HEK293T (cell line): ENCODE measurements at places on chromosomes 4 and X.

DNA sequence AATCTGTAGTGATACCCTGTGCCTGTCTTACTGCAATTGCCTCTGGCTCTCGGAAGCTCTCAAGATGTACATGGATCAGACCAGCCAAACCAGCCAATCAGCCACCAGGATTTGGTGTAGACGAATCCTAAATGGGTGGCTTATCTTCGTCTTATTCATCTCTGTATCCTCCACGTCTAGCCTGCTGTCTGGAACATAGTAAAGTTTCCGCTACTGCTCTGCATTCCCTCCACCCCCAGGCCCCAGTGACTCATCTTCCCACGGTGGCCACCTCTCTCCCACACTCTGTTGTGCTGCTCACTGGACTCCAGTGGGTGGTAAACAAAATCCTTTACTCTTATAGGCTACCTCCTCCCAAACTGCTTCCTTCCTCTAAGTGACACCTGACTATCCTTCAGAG is 37.8 kb downstream of the SEPTIN6 start:
- DNase-seq, result no peak

DNA sequence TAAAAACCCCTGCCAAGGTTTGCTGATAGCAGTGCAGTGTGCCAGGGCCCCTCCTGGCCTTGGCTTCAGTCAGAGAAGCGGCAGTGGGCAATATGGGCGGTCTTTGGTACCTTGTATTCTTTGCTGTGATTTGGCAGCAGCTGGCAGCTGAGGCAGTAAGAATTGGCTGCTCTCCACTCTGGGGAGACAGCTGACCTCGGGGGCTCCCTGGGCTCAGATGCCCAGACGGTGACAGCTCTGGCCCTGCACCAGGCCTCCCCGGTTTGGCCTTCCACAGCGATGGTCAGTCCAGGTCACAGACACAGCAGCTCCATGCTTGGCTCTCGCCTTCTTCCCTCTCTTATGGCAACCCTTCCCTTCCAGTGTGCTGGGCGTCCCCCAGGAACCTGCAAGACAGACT is 330.9 kb downstream of the BCOR start:
- DNase-seq, result no peak

DNA sequence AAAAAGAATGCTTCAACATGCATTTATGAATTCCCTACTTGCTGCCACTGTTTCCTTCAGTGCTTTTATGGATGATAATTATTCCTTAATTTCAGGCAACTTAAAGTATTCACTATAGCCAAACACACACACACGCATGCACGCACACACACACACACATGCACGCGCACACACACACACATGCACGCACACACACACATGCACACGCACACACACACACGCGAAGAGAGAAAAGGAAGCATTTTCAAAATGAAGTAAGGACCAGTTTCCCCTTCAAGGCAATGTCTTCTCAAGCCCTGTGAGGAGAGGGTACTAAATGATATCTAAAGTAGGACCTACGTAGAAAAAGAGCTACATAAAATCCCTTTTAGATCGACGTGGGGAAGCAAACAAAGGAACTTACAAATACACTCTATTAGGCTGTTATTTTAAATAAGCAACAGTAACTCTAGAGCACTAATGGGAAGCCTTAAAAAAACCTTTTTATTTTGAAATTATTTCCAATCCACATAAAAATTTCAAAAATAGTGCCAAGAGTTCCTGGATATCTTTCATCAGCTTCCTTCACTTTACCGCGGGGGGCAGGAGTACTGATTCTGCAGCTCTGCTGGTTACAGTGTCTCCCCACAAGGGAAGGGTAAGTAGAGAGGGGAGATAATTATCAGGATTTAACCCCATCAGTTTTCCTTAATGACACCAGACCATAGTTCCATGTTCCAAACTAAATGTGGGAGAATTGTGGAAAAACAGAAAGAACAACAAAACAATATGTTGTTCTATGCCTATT is 13.7 kb downstream of the IRF2 start:
- DNase-seq, result no peak

GRCh38 chr4:155402941-155403340 is 26.2 kb upstream of the MAP9 start:
- DNase-seq, result no peak

- DNase-seq, result no peak
Observed at GRCh38 chr4:144399927-144400326, 246.0 kb upstream of the HHIP start.

DNA sequence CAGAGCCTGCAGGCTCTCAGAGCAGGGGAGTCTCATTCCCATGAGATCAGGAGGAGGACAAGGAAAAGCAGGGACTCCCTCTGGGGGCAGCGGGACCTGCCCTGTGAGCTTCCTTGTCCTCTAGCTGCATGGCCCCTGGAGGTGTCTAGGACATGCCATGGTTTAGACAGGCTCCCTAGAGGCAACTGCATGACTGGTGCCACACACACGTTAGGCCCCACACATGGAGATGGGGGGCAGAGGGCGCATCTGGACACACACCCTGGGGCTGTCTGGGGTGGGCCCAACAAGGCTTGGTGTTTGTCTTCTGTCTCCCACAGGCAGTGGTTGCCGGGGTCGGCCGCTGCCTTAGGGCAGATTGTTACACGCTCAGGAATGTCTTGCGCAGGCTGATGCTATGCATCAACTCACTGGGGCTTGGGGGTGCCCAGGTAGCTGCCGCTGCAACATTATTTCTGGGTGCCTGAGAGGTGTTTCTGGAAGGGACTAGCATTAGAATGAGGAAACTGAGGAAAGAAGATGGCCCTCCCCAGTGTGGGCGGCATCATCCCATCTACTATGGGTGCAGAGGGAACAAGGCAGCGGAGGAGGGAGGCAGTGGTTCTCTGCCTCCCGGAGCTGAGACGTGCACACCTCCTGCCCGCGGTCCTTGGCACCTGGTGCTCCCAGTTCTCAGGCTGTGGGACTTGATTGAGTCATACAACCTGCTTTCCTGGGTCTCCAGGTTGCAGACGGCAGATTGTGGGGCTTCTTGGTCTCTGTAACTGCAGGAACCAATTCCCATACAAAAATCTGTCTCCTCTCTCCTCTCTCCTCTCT is 32.1 kb upstream of the GPR78 start:
- no peak for DNase-seq

GRCh38 chr4:185357211-185357610 is 38.5 kb downstream of the LRP2BP start:
- no peak for DNase-seq

GRCh38 chr4:26490960-26491284 is 638 bp upstream of the CCKAR start:
- no peak for DNase-seq

DNA sequence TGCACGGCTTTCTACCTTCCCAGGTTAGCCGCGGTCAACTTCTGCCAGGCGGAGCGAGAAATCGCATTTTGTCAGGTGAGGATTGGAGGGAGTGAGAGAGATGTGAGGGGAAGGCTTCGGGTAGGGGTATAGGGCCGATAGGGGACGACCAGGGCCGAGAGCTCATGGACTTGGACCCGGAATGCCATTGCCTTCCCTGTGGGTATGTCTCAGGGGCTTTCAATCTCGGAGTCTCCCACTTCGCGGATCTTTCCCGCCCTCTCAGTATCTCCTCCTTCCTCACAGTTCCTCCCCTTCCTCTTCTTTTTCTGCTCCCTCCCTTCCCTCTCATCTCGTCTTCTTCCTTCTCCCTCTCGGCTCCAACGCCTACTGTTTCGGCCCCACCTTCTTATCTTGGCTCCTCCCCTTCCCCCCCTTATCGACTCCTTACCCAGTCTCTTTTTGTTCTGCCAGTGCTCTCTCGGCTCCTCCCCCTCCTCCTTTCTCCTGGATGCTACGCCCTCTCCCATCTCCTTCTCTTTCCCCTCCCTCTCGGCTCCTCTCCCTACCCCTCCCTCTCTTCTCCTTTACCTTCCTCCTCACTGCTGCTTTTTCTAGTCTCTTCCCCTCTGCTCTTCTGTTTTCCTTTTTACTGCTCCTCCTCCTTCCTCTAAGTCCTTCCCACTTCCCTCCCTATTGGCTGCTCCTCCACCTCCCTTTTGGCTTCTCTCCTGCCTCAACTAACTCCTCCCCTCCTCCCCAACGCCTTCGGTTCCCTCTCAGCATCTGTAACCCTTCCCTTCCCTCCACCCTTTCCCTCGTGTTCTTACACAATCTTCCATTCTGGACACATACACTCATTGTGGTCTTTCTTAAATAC is 29.4 kb upstream of the RBMX start:
- peak; percentile 82 for DNase-seq

GRCh38 chrX:139762400-139763183 is 54.6 kb upstream of the MCF2 start:
- no peak for DNase-seq

DNA sequence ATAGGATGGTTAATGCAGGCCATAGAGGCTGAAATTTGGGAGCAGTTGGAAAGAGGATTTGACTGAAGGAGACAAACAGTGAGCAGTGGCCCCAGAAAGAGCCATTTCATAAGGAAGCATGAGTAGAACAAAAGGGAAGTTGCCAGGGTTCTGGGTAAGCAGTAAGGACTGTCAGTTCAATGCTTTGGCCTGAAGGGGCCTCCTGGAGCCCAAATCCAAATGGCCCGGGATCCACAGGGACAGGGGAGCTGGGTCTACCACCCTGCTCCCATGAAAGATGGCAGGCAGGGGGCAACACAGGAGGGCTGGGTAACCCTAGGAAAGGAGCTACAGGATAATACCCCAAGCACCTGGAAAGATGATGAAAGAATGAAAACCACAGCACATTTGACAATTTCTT is 4.1 kb upstream of the INTS6L start:
- DNase-seq, result peak; percentile 38

DNA sequence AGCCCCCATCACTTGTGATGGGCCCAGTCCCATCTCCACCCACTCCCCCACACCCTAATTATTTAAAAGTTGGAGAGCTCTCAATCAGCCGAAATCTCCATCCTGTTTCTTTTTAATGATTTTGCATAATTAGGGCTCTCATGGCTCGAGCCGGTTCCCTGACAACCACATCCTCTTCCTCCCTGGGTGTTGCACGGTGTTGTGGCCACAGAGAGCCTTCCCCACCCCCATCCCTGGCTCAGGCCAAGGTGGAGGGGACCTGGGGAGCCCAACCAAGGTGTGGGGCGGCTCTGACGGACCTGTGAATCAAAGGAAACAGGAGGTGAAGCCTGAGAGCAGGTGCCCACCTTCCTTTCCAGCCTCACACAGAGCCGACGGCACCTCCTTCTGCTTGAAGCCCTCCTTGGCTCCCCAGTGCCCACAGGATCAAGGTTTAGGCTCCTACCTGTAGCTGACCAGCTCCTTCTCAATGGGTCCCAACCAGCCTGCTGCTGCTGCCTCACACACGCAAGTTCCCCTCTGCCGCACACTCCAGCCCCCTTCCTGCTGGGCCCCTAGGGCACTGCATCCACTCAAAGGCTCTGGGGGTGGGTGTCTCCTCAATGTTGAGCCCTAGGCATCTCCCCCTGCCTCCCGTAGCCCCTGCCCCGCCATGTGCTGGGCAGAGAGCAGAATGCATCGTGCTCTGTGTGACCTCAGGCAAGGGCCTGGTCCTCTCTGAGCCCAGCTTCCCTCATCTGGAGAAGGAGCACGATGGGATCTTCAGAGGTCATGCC is 68.7 kb downstream of the WFS1 start:
- no peak for DNase-seq

GRCh38 chrX:47285836-47286320 is 53.1 kb downstream of the USP11 start:
- DNase-seq, result no peak

DNA sequence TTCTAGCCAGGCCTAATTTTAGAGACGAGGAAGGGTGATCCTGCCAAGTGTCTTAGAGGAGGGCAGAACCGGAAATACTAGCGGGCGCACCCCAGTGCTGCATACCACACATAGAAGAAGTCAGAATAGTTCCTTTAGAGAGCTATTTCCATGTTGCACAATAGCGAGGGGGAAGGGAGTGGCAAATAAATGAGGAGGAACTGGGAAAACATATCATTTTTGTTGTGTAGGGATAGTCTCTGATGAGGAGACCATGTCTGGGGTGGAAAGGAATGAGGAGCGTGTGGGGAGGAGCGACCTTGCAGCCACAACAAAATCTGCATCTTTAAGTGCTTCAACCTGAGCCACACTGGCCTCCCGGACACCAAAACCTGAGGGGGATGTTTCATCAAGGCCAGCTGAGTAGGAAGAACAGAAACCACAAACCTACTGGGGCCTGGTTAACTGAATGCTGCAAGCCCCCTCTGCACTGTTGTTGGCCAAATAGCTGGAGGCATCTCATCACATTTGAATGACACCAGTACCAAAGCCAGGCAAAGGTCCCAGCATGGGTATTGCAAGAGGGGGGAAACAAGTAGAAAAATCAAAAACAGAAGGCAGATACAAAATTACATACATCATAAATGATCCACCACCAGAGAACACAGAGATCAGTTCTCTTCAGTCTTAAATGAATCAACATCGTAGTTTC is 26.7 kb upstream of the C1QTNF7 start:
- DNase-seq, result no peak

- no peak for DNase-seq
Observed at GRCh38 chrX:50798783-50799182, 15.2 kb downstream of the SHROOM4 start.

DNA sequence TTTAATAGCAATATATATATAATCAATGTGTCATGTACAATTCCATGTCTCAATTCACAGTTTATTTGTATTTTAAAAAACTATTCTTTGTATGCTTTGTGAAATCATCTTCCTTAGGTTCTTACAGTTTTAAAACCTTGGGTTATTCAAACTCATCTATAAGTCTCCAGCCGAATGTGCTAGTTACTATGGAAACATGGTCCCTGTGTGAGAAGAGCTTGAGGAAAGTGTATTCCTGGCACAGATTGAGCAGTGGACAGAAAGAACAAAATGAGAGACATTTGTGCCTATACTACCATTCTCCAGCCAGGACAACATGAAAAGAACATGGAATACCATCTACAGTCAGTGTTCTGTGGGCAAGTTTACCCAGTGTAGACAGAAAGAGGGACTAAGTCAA is 103.4 kb downstream of the EFHC2 start:
- no peak for DNase-seq

DNA sequence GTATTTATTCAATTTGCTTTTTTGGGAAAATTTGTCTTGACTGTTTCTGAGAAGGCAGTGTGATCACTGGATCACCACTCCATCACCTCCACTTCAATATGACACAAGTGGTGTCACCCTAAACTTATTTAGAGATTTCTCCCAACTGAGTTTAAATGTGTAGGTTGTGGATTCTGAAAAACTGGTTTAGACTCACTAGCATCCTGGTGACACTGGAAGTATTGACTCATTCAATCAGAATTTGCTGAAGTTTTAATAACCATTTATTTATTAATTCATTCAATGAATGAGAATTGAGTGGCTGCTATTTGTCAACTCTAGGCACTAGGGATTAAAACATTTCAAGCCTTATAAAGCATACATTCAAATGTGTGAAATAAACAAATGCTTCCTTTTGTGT is 819.1 kb upstream of the EPHA5 start:
- DNase-seq, result no peak

- DNase-seq, result peak; percentile 25
Observed at GRCh38 chr4:41887821-41888686, 47.2 kb upstream of the TMEM33 start.

- DNase-seq, result no peak
Observed at GRCh38 chr4:141339966-141340365, 119.3 kb downstream of the ZNF330 start.
